IMR-90 (cell line): ENCODE measurements at places on chromosomes 16 and 17. TPM values are rescaled to one million over a fixed set of nuclear protein-coding genes. Genes with fewer than 3 reads are reported as not detected.

DNA sequence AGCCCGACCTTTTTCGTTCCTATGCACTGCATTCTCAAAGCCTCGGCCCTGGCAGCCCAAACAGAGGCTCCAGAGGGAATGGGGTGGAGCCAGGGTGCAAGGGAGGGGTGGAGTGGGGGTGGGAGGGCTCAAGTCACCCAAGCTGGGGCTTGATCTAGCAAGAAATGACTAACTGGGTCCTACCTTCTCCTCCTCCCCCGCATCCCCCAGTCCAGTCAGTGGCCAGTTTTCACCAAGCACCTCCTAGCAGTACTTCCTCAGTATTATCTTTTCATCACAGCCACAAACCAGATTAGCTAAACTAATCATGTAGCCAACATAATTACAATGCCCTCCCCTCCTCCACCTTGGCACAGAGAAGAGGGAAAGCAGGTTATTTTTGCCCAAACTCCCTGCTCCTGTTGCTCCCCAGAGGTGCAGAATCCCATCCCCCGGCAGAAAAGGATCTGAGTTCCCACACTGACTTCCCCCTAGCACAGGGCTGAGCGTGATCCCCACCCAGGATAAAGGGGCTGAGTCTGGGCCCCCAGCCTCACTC is 2.2 kb downstream of the JUP start:
- H3K4me1 ChIP-seq: peaks cover 22% of the 10 kb centered on the region
- H3K27ac ChIP-seq: peak overlapping the region; percentile 23
- 0 out of 2 replicates have a peak, but pooled peaks cover 2% of the 10 kb centered on the region for H3K27me3 ChIP-seq
- H3K4me3 ChIP-seq: peak overlapping the region; percentile 25

GRCh38 chr17:47316311-47316710 is 7.4 kb upstream of the EFCAB13 start:
- H3K27ac ChIP-seq: peak overlapping the region; percentile 31; the same call in 1 of the 2 replicates
- H3K36me3 ChIP-seq: peaks cover 2% of the 10 kb centered on the region; the same call in 1 of the 2 replicates
- no peaks in the 10 kb centered on the region for H3K27me3 ChIP-seq
- H3K4me3 ChIP-seq: no peak overlapping the region
- DNase-seq: peak; percentile 67

DNA sequence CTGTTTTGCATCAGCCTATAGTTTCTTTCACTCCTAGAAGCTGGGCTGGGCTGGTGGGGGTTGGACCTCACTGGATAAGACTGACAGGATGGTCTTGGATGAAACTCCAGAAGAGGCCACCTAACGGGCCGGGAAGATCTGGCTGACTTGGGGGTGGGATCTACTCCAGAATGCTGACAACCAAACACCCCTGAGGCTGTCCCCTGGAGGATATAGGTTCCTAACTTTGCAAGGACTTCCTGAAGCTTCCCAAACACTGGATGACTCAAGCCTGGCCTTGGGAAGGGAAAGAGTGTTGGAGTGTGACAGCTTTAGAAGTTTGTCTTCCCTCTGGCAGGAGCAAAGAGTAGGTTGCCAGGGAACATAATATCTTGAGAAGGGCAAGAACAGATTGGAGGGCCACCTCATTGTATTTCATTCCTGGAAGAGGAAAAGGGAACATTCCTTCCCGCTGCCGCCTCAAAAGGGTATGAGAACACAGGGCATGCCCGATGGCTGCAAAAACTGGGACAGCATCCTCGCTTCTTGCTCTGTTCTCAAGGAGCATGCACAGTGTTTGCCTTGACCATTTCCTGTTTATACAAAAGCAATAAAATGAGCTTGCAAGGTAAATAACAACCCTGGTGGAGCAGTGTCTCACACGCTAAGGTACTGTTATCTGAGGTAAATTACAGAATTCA is 6.8 kb upstream of the CYB5B start:
- H3K27ac ChIP-seq: peak overlapping the region; percentile 34
- H3K27me3 ChIP-seq: no peaks in the 10 kb centered on the region
- no peak overlapping the region for H3K4me3 ChIP-seq
- no peak for DNase-seq
- H3K4me1 ChIP-seq: peaks cover 6% of the 10 kb centered on the region
- no peaks in the 10 kb centered on the region for H3K36me3 ChIP-seq

GRCh38 chr16:24075931-24076716 is 180.0 kb upstream of the CACNG3 start:
- H3K27me3 ChIP-seq: no peaks in the 10 kb centered on the region
- no peak for DNase-seq
- H3K4me3 ChIP-seq: no peak overlapping the region
- H3K4me1 ChIP-seq: no peaks in the 10 kb centered on the region
- H3K27ac ChIP-seq: no peak overlapping the region
- H3K36me3 ChIP-seq: no peaks in the 10 kb centered on the region

DNA sequence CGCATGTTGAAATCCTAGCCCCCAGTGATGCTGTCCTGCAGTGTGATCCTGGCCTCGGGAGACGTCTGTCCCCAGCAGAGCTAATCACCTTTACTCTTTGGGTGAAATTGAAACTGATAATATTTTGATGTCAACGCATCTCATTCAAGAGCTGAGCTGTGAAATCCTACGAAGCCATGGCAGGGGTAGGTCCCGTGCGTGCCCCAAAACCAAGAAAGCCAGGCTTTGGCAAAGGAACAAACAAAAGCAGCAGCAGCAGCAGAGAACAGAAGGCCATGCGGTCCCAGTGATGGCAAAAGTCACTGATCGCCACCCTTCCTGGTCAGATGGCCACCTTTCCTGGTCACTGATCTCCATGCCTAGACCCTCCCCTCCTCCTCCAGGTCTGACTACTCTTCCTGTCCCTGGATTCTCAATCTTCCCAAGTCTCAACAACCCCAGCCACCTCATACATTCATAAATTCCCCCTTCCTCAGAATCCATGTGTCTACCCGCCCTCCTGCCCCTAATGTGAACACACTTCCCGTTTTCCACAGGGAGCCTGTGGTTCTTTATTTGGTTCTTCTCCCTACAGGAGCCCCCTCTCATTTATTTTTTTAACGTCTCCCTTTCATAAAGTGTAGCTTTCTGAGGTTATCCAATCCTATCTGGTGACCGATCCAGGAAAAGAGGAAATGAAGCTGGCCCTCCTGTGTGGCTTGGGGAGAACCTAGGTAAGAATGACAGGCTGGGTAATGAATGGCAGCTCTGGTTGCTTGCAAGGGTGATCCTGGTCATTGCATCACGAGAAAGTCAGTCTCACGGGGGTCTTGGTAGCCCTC is 50.3 kb downstream of the CPPED1 start:
- no peaks in the 10 kb centered on the region for H3K4me1 ChIP-seq
- H3K4me3 ChIP-seq: no peak overlapping the region
- H3K36me3 ChIP-seq: no peaks in the 10 kb centered on the region

DNA sequence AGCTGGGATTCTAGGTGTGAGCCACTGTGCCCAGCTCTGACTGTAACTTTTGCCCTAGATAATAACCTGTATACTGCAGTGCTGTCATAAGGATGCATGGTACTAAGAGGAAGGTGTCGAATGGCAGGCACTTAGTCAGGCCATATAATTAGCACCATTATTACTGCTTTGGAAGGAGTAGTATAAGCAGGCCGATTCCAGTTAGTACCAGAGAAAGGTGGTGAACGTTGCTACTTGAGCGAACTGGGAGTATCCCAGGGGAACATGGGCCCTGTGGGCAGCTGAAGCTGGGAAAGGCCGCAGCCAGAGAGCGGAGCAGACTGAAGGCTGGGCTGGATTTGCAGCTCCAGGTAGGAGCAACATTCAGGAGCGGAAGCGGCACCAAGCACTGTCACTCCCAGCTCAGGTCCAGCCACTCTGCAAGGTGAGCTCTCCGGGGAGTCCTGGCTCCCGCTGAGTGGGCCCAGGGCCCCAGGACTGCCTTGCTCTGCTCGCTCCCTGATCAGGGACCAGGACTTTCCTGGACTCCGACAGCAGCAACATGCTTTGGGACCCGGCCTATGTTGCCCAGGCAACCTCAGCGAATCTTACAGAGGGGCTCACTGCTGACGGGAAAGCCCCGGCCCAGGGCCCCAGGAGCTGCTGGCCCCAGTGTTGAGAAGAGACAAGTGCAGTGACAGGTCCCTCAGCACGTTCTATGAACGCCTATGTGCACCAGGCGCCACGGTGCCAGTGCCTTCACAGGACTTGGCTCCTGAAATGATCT is 28.6 kb downstream of the C16orf74 start:
- peaks cover 2% of the 10 kb centered on the region; the same call in 1 of the 2 replicates for H3K36me3 ChIP-seq
- no peak overlapping the region for H3K4me3 ChIP-seq
- H3K4me1 ChIP-seq: no peaks in the 10 kb centered on the region
- no peak for DNase-seq
- no peak overlapping the region for H3K27ac ChIP-seq

- DNase-seq: no peak
- no peaks in the 10 kb centered on the region for H3K27me3 ChIP-seq
- H3K4me3 ChIP-seq: no peak overlapping the region
- no peaks in the 10 kb centered on the region for H3K36me3 ChIP-seq
- peaks cover 5% of the 10 kb centered on the region for H3K4me1 ChIP-seq
- no peak overlapping the region for H3K27ac ChIP-seq
Measured at GRCh38 chr16:81505011-81505661, 60.5 kb downstream of the CMIP start.

DNA sequence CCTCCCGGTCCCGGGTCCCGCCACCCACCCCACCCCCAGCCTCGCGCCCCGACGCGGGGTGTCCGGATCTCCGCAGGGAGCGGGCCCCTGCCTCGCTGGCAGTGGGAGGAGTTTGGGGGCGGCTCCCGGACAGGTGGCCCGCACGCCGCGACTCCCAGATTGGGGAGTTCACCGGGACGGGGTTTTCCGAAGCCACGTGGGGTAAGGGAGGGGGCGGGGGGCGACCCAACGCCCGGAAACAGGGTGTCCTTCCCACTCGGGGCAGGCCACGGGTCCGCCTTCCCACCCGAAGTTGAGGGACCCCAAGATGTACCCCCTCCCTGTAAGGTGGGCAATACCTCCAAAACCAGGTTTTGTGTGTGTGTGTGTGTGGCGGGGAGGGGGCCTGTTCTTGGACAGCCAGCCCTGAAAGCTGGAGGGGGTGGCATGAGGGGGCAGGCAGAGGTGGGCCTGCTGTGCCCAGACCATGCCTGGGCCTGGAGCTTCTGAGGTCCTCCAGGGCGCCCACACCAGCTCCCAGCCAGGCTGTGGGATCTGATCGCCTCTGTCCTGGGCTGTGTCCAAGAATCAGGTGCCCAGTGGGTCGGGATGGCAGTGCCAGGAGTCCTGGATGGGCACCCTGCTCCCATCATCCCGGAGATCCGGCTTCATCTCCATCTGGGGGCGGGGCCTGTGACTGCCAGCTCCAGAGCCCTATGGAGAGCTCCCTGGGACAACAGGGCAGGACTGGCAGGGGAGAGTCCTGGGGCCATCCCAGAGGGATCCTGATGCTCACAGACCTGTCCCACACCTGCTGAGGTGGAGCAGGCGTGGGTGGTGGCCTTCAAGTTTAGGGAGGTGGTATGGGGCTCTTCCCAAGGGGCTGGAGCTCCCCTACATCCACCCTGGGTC is 767 bp downstream of the SYNGR2 start:
- peak; percentile 33 for DNase-seq
- H3K27ac ChIP-seq: no peak overlapping the region
- H3K27me3 ChIP-seq: no peaks in the 10 kb centered on the region

- peaks cover 4% of the 10 kb centered on the region; the same call in 1 of the 2 replicates for H3K4me1 ChIP-seq
- H3K27me3 ChIP-seq: no peaks in the 10 kb centered on the region
- peaks cover 46% of the 10 kb centered on the region for H3K36me3 ChIP-seq
- H3K27ac ChIP-seq: no peak within 1 kb of the TSS
Measured at GRCh38 chr16:67884684-67885083, at the start of gene NRN1L. TSS of gene NRN1L (plus strand) at chr16:67884885. CDS start at chr16:67884904, 19 bp downstream.

GRCh38 chr17:4549781-4550533 is 5.2 kb downstream of the MYBBP1A start:
- H3K27me3 ChIP-seq: no peaks in the 10 kb centered on the region
- DNase-seq: no peak
- H3K36me3 ChIP-seq: peaks cover 64% of the 10 kb centered on the region
- H3K4me1 ChIP-seq: peaks cover 7% of the 10 kb centered on the region
- H3K27ac ChIP-seq: no peak overlapping the region

GRCh38 chr16:62363501-62363900 is 327.3 kb upstream of the CDH8 start:
- no peaks in the 10 kb centered on the region for H3K36me3 ChIP-seq
- H3K4me3 ChIP-seq: no peak overlapping the region
- no peak for DNase-seq
- no peaks in the 10 kb centered on the region for H3K27me3 ChIP-seq
- no peaks in the 10 kb centered on the region for H3K4me1 ChIP-seq
- H3K27ac ChIP-seq: no peak overlapping the region

- peaks cover 18% of the 10 kb centered on the region for H3K36me3 ChIP-seq
- H3K4me3 ChIP-seq: no peak overlapping the region
- no peaks in the 10 kb centered on the region for H3K4me1 ChIP-seq
- no peak overlapping the region for H3K27ac ChIP-seq
- no peaks in the 10 kb centered on the region for H3K27me3 ChIP-seq
Measured at GRCh38 chr17:1340371-1340770, 59.7 kb downstream of the YWHAE start.

GRCh38 chr16:85327731-85328675 is 215.7 kb upstream of the CIBAR2 start:
- H3K27ac ChIP-seq: no peak overlapping the region
- DNase-seq: no peak
- no peaks in the 10 kb centered on the region for H3K36me3 ChIP-seq
- H3K4me1 ChIP-seq: peaks cover 14% of the 10 kb centered on the region; the same call in 1 of the 2 replicates
- no peaks in the 10 kb centered on the region for H3K27me3 ChIP-seq
- H3K4me3 ChIP-seq: no peak overlapping the region

DNA sequence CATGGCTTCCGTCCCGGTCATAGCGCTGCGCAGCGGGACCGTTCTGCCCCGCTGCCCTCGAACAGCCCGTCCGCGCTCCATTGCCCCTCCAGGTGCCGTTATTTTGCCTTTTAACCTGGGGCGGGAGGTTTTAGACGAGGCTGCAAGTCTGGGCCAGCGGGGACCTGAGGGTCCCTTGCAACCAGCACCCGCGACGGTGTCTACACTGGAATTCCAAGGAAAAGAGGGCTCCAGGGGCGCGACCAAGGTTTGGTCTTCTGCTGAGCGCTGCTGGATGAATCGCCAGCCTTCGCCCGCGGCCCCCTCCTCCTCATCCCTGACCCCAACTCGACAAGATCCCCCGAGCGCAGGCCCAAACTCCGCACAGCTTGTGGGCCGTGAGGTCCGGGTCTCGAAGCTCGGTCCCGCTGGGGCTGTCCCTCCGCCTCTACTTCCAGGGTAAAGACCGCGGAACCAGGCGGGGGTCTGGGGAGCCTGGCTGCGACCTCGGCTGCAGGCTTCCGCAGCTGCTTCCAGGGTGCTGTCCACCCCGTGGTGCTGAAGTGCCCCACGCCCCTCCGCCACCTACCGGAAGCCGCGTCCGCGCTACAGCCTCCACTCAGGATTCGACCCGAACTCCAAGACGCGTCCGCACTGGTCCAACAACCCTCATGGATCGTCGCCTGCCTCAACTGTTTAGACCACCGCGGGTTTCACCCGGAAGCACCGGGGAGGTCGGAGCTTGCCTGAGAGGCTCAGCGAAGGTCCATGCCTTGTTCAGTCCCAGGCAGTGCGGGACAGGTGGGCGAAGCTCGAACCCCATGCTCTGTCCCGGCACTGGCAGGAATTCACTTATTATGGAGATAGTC is 10.1 kb upstream of the CA4 start:
- no peak overlapping the region for H3K27ac ChIP-seq
- no peaks in the 10 kb centered on the region for H3K36me3 ChIP-seq
- H3K4me3 ChIP-seq: no peak overlapping the region
- peaks cover 32% of the 10 kb centered on the region for H3K27me3 ChIP-seq

GRCh38 chr16:51431517-51432241 is 280.6 kb upstream of the SALL1 start:
- no peak overlapping the region for H3K4me3 ChIP-seq
- peak overlapping the region; percentile 29; the same call in 1 of the 2 replicates for H3K27ac ChIP-seq
- no peaks in the 10 kb centered on the region for H3K27me3 ChIP-seq
- H3K4me1 ChIP-seq: peaks cover 5% of the 10 kb centered on the region; the same call in 1 of the 2 replicates

HS3ST3A1 gene
- total RNA-seq: 7.5 and 9.0 TPM in 2 replicates

TNFRSF17 gene
- not detected in 2 replicates for total RNA-seq

SLC5A2 gene
- under 0.01 TPM in 1 of 2 replicates, not detected in the other for total RNA-seq

CASKIN1 gene
- total RNA-seq: not detected in 2 replicates

PRR11 gene
- total RNA-seq: 8.6 and 19.7 TPM in 2 replicates

KRT33A gene
- not detected in 2 replicates for total RNA-seq

ACSM2A gene
- not detected in 2 replicates for total RNA-seq

LYZL6 gene
- total RNA-seq: not detected in 2 replicates
